Activated CD4-positive, alpha-beta T cell treated with anti-CD3 and anti-CD28 coated beads for 4 hours (primary cell): ENCODE measurements at places on chromosomes 11 and 22.

GRCh38 chr22:41757502-41757901 is 43.0 kb upstream of the CCDC134 start:
- no peak for DNase-seq

- no peak for DNase-seq
Observed at GRCh38 chr11:19281041-19281440, 40.3 kb upstream of the E2F8 start.

DNA sequence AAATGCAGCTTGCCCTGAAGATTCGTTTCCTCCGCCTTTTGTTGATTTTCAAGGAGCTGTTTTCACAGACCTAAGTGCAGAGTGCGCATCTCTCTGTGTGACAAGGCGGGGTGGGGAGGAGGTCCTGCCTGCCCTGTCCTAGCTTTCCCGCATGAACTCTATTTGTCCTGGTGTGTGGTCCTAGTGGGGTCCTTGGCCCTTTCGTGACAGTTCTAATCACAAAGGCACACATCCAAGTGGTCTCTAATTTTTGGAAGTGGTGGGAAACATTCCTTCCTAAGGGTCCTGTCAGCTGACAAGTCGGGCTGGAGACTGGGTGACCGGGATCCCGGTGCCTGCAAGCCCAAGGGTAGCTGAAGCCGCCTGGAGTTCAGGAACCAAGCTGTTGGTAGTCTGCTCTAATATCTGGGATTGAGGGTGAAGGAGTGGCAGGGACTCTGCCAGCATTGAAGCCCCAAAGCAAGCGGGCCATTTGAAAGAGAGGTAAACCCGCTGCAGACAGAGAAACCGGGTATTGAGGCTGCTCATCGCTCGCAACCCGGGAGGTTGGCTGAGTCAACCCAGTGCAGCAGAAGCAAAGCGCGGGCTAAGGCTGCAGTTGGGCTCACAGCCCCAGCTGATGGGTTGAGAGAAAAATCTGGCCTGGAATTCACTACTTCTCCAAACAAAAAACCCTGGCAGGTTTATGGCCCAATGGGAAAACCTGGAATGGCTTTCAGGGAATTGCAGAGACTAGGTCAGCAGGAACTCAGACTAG is 28.1 kb upstream of the FBXO3 start:
- DNase-seq: no peak

DNA sequence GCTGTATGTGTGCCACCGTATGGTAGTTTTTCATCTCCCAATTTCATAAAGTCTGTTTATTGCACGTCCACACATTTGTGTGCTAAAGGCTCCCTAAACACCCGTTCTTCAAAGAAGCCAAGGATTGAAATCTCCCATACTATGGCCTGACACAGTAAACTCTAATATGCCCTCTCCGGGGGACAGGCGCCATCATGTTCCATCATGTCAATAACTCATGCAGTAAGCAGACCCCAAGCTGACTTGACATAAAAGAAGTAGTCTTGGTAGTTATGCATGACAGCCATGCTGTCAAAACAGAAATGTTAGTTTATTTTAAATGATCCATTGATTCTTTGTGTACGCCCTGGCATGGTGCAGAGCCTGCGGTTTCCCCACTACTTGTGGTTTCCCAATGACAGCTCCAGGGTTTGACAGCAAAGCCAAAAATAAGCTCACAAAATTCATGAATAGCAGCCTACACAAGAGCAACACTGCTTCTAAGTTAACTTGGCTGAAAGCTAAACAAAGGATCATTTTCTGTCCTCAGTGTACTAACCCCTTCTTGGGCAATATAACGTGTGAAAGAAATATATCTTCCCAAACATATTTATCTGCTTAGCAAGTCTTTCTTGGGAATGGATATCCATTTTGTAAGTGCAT is 56.5 kb upstream of the CABP7 start:
- no peak for DNase-seq

GRCh38 chr11:1336836-1337646 is 27.6 kb upstream of the TOLLIP start:
- peak; percentile 49 for DNase-seq

DNA sequence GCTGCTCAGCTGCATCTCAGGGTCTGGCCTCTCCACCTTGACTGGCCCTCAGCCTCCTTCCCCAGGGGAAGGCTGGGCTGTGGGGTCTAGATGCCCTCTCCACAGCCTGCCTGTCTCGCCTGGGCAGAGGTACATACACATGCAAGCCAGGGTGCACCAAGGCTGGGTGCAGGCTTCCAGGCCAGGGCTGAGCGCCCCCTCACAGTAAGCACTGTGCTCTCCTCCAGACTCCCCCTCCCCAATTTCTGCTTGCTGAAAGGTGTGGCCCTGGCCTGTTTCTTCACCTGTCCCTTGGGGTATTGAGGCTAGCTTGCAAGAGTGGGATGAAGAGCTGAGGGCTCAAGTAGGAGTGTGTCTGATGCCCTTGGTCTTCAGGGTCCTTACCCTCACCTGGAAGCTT is 22.5 kb downstream of the RELT start:
- no peak for DNase-seq

DNA sequence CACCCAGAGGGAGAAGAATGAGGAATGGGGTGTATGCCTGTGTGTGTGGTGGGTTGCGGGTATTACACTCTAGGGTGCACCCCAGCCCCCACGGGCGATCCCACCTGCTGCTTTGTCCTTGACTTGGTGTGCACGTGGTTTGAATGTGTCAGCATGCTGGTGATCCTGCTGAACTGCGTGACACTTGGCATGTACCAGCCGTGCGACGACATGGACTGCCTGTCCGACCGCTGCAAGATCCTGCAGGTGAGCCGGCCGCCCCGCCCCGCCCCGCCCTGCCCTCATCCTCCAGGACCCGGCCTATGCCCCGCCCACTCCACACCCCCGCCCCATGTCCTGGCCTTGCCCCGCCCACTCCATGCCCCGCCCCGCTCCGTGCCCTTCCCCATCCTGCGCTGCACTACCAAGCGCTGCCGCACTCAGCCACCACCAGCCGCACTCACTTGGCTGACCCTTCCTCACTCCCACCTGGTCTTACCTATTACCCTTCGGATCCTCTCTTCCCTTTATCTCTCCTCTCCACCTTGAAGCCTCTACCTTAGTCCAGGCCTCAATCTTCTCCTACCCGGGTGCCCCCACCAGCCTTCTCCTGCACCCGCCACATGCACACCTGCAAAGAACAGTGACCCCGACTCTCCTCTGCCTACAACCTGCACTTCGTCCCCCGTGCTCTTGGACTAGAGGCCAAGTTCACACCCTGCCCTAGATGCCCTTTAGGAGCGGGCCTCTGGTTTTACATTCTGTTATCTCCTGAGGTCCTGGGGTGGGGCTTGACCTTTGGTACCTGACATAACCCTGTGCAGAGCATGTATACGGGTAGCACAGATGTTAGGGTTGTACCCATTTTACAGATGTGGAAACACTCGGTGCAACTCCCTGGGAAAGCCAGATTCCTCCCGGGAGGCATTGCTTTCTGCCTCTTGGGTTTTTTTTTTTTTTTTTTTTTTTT is 27.7 kb downstream of the CACNA1I start:
- peak; percentile 74 for DNase-seq

DNA sequence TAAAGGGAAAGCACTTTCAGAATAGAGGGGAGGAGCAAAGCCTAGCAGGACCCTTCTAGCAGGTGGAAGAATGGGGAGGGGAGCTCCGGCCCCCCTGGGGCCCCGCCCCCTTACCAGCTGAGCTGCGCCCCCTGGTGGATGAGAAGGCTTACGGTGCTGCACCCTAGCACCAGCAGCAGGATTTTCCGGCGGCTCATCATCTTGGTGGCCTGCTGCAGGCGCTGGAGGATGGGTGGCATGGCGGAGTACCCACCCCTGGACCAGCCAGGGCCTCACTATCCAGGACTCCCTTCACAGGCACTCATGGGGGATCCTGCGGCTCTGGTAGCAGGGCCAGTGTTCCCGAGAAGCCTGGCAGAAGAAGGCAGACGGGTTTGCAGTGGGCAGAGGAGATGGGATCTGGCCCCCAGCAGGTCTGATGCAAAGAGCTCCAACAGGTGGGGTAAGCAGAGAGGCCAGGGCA is 3.8 kb downstream of the GAL3ST3 start:
- peak; percentile 84 for DNase-seq

GRCh38 chr22:32720924-32721323 is 80.6 kb upstream of the TIMP3 start:
- DNase-seq: no peak

GRCh38 chr11:111870522-111870885 is 877 bp downstream of the ALG9 start:
- no peak for DNase-seq

- DNase-seq: no peak
Observed at GRCh38 chr11:69662806-69663205, 12.3 kb downstream of the LTO1 start.

- no peak for DNase-seq
Observed at GRCh38 chr22:44581096-44581435, 83.0 kb upstream of the RTL6 start.

GRCh38 chr11:95108159-95108611 is 18.5 kb downstream of the ENDOD1 start:
- DNase-seq: no peak

DNA sequence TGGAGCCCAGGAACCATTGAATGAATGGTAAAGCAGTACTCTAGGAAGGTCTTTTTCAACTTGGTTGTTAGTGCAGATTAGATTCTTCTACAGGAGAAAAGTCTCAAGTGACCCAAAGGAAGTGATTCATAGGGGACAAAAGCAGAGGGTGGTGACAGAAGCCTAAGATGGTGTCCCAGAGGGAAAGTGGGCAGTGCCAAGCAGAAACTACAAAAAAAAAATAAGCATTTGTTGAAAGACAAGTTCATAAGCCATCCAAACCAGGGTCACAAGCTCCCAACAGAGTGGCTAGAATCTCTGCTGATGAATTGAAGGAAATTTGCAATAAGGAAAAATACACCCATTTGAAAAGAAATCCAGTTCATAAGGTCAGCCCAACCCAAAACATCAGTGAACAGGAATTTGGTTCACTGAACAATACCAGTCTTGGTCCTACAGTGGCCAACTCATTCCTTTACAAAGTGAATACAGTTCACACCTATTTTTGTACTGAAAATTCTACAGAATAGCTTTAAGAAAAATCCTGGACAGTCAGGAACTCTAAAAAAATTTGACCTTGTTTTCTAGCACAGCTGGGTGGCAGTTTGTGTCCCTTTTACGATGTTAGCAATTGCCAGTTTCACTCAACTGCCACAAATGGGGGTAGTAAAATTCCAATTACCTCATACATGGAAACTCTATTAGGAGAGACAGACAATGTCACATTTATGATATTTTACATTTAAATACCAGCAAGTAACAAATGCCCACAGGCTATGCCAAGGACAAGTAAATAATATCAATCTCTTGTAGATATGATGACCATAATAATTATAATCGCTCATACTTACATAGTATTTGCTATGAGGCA is 21.6 kb upstream of the NUP160 start:
- no peak for DNase-seq

- no peak for DNase-seq
Observed at GRCh38 chr11:64764753-64765152, 5.0 kb upstream of the PYGM start.

- no peak for DNase-seq
Observed at GRCh38 chr11:10540546-10540914, 457 bp downstream of the RNF141 start.

DNA sequence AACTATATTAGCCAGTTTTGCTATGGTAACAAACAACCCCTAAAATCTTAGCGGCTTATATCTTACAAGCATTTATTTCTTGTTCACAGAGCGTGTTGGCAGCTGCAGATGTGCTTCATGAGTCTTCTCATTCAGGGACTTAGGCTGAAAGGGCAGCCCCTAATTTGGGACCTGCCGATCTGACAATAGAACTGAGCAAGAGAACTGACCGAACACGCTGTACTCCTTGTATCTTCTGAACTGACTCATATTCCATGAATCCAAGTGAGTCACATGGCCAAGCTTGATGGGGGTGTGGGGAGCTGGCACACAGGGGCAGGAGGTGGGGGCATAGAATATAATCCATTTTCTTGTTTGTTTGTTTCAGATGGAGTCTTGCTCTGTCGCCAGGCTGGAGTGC is 481.7 kb upstream of the CADM1 start:
- DNase-seq: no peak

- no peak for DNase-seq
Observed at GRCh38 chr11:1260023-1260501, 37.2 kb downstream of the MUC5B start.

GRCh38 chr22:47082505-47082904 is 320.1 kb downstream of the TBC1D22A start:
- no peak for DNase-seq
